ENCODE measurements at places on chromosomes 6 and 20.

- DNase-seq: no peak
These were observed 214.0 kb downstream of the CLIC5 start for GRCh38 chr6:45801471-45802289.

DNA sequence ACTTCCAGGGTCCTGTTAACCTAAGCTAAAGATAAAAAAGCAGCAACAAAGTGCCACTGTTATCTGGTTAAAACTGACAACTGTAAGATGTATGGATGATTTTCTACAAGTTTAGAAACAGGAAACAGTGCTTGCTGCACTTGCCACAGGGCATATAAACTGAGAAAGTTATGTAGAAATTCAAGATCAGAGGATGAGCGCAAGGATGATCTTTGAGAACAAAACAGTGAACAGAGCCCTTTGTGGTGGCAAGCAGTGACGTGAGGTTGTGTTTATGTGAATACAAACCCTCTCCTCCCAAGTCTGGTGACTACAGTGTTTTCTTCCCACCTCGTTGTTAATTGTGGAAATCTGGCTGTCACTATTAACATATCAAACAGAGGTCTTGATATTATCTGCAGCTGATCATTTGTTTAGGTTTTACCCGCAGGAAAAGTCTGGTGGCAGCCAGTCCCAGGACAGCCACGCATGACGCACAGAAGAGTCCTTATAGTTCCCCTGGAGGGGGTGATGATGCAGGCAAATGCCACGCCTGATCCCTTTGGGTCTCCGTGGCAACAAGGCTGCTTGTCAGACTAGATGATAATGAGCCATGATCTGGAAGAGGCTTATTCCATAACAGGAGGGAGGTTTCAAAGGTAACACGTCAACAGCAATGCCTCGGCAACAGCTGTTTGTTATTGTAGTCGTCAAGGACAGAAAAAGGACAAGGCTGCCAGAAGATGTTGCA is 43.1 kb upstream of the TNFAIP3 start:
- peak; percentile 65 for DNase-seq

DNA sequence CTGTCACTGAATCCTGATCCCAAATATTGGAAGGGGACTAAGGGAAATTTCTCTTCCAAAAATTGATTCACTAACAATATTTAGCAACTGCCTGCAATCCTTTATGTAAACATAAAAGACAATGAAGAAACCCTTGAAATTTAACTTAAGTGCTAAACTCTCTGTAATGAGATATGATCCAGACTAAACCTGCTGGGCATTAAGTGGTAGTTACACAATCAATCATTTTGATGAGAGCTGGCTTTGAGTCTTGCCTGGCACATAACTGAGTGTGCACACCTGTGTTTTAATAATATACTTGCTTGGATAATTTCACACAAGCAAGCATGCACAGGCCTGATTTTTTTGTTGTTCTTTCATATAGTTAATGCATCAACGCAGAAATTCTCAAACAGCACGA is 9.8 kb upstream of the ZFP64 start:
- no peak for DNase-seq

DNA sequence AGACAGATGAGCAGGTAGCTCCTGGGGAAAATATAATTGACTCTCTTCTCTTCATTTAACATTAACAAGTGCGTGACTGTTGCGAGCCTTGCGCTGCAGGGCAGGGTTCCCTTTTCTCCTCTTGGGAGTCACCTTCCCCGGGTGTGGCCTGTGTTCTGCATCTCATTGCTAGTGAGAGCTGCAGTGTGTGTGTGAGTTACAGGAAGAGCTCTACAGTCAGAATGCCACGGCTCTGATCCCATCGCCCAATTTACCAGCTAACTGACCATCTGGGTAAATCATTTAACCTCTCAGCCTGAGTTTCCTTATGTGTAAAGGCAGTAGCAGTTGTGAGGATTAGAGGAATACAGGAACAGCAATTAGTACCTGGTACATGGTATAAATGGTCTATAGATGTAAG is 106.8 kb upstream of the NUP153 start:
- DNase-seq: no peak

- no peak for DNase-seq
These were observed 138.0 kb downstream of the THBS2 start for GRCh38 chr6:169115632-169116031.
